Stimulated activated CD4-positive, alpha-beta T cell treated with anti-CD3 and anti-CD28 coated beads, Interleukin-4, amount 100 ng/mL, for 1 hour (primary cell): ENCODE measurements at places on chromosomes 3 and 15.

DNA sequence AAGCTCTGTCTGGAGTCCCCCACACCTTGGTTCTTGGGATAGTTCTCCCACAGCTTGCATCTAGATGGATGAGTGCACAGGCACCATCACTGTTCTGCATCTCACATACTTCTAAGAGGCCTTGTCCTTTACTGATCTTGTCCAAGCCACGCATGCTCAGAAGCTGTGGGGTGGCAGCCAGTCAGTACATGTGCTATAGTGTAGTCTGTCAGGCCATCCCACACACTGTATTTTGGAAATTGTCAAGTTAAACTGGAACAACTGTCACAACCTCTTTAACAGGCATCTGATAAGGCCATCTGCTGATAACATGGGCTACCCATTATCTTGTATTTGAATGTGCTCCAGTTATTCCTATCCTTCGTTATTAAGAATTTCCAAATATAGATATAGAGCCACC, 296.5 kb upstream of the AZI2 start:
- DNase-seq = no peak

DNA sequence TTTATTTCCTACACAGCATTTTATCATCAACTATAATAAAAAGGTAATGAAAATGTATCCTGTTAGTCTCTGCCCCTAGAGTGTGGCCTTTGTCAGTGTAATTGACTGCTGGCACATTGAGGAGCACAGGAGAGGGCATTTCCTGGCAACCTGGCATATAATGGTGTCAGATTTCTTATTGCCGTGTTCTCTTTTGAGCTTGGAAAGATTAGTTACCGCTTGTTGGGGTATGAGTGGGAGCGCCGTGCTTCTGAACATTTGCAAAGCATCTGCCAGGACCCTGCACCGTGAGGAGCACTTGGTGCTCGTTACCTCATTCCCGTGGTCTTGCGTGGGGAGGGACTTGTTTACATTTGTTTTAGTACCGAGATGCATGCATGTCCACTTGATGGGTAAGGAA, 124.4 kb downstream of the PTPRG start:
- DNase-seq = no peak

DNA sequence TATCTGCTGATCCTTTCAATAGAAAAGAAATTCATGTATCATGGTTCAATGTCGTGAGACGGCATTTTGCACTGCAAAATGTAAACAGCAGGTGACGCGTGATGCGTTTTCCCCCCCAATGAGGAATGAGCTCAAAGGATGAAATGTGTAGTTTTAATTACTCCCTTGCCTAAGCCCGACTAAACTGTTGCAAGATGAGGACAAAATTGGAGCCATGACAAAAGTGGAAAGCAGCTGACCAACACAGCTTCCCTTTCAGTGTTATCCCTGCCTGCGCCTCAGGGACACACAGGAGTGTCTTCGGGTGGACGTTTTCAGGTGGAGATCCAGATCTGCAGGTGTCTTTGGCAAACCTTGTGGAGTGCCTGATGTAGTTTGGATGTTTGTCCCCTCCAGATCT, 92.0 kb downstream of the GABRG3 start:
- no peak for DNase-seq

DNA sequence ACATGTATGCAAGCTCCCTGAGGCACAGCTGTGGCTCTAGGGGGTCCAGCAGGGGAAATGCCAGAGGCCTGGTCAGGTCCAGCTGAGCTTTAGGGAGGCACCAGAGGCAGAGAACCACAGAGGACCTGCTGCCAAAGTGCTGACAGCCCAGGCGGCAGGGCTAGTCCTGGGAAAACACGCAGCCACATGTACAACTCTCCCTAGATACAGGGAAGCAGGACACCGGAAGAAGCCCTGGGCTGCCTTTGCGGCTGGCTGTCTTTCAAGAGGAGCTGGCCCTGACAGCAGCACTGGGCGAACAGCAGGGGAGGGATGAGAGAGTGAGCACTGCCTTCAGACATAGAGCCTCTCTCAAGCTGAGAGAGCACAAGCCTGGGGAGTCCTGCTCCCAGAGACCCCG, 40.7 kb downstream of the RFT1 start:
- DNase-seq = no peak

DNA sequence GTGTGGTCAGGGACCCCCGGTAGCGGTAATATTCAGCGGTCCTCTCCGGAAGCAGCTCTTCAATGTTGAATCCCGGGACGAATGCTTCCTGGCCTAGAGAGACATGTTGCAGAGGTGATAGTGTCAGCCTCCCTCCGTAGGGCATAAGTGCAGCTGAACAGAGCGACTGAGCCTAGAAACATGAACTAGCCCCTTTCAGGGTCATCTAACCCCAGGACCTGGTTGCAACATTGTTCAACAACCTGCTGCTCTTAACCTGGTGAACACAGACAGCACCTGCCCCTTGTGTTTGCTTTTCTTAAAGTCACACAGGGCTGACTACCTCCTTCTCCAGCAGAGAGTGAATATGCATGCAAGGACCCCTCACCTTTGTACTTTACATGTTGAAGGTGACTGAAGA, 41.3 kb downstream of the CA12 start:
- DNase-seq = no peak

GRCh38 chr3:58005669-58006068, 2.6 kb upstream of the FLNB start:
- DNase-seq = no peak

GRCh38 chr3:118536764-118537163, 497.9 kb downstream of the IGSF11 start:
- no peak for DNase-seq

- DNase-seq = no peak
Measured at GRCh38 chr15:72034351-72034750, 83.6 kb downstream of the MYO9A start.

GRCh38 chr3:139358841-139359562, 15.2 kb downstream of the MRPS22 start:
- no peak for DNase-seq

GRCh38 chr3:45526441-45526840, 68.1 kb upstream of the LIMD1 start:
- DNase-seq = no peak

DNA sequence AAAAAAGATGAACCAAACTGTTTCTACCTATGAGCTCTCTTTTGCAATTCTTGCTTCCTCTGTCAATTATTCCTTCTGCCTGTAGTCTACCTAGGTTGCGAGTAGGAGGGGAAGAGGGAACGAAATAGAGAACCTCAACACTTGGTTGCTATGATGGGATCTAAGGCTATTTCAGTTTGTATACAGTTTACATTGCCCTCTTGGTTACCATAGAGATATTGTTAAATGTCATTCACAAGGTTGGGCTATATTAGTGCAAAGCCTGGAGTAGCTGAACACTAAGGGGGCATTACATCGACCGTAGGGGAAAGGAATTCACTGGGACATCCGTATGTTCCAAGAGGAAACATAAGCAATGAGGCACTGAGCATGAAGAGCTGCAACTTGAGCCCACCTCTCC, 276.9 kb downstream of the GBE1 start:
- no peak for DNase-seq

DNA sequence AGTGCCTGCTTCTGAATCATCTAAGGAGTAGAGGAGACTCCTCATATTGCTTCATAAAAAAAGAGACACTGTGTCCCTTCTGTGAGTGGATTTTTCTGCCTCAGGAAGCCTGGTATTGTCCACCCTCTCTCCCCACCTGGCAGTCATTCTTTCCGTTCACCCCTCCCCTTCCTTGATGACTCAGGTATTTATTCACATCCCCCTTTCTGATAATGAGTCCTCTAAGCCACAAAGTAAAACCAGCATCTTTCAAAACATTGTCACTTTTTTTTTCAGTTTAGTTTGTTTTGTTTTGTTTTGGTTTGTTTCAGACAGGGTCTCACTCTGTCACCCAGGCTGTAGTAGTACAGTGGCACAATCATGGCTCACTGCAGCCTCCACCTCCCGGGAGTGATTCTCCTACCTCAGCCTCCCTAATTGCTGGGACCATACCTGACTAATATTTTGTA, 65.2 kb upstream of the UBE2E1 start:
- no peak for DNase-seq

- no peak for DNase-seq
Measured at GRCh38 chr3:32568953-32569352, 1.7 kb downstream of the DYNC1LI1 start.

GRCh38 chr3:5388091-5388490, 200.6 kb downstream of the EDEM1 start:
- DNase-seq = no peak

GRCh38 chr3:157059181-157059580, 100.8 kb downstream of the CCNL1 start:
- DNase-seq = no peak
